ENCODE measurements at places on chromosomes 12 and 14.

- no peak for DNase-seq
Measured at GRCh38 chr14:61663312-61663979, 31.9 kb upstream of the HIF1A start.

DNA sequence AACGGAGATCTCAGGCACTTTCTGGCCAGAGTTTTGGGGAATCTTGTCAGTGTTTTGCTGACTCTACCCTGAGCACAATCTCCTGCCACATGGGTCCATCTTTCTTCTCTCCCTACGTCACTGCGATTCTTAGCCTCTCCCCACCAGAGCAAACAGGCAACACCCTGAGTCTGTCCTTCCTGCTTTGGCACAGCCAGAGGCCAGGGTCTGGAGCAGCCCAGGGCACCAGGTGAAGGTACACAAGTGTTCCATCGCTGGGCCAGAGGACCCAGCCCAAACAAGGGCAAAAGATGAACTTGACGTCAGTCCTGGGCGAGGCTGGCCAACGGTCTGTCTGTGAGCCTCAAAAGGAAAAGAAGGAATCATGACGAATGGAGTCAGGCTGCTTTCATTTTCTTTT lies 12.7 kb upstream of the CCDC177 start:
- no peak for DNase-seq

DNA sequence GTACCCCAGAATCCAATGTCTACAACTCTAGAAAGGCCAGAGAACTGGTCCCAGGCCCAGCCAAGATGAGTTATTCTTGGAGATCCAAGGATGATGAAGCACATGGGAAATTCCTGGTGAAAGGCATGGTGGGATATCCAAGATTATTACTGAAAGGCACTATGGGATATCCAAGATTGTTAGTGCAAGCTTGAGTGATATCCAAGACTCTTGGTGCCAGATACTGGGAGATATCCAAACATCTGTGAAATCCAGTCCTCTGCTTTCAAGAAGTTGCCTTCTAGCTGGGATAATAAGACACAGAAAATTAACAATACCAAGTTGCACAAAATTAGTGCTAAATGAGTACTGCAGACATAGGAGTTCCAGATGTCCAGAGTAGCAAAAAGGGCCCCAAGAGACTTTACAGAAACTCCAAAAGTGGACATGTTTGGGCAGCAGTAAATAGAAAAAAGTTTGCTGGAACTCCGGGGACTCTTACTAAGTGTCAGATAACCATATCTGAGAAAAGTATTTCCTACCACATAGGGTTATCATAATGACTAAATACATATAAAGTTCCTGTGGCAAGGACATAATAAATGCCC lies 34.6 kb downstream of the PHLDA1 start:
- DNase-seq = no peak

GRCh38 chr14:39055786-39056474 lies 47.1 kb downstream of the SEC23A start:
- no peak for DNase-seq

- DNase-seq = no peak
Measured at GRCh38 chr12:31801872-31802271, 73.1 kb upstream of the AMN1 start.

DNA sequence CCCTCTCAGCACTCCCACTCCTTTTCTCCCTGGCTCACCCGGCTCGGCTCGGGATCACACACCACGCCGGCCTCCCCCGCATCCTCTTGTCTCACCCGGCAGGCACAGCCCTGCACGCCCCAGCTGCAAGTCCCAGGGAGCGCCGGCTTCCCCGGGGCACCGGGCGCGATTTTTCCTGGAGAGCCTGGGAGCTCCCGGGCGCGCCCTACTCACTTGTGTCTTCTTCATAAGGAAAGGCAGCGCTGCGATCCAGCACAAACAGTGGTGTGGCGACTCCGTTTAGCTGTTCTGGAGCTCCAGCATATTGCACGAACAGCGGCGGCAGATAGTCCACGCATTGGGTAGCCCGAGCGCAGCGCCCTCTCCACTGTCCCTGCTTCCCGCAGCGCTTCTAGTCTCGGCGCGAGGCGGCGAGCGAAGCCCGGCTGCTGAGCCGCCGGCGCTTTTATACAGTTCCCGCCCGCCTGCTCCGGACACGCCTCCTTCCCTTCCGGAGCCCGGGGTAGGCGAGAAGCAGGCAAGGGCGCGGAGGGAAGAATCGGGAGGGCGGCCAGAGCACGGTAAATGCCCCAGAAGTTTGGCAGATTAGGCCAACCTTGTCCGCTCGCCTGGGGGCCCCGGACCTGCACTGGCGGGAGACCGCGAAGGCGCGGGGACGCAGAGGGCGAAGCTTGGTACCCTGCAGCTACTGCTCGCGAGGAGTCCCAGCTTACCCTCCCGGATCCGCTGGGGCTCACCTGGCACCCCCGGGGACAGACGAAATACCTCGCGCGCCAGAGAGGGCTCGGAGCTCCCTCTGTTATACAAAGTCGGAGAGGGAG lies at the start of gene KITLG:
Gene KITLG, minus strand, starts transcription at position 421 of the 821 bp plus-strand sequence. Its CDS starts 193 bp downstream, at position 228.
- peak; percentile 65 for DNase-seq

DNA sequence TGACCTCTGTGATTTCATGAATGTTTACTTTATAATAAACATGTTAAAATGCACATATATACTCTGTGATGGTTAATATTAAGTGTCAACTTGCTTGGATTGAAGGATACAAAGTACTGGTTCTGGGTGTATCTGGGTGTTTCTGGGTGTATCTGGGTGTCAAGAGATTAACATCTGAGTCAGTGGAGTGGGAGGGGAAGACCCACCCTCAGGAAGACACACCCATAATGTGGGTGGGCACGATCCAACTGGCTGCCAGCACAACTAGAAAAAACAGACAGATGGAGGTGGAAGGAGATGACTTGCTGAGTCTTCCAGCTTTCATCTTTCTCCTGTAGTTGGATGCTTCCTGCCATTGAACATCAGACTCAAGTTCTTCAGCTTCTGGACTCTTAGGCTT lies 11.9 kb downstream of the NUP37 start:
- DNase-seq = no peak

- DNase-seq = no peak
Measured at GRCh38 chr14:30445011-30445793, 113.8 kb upstream of the G2E3 start.

DNA sequence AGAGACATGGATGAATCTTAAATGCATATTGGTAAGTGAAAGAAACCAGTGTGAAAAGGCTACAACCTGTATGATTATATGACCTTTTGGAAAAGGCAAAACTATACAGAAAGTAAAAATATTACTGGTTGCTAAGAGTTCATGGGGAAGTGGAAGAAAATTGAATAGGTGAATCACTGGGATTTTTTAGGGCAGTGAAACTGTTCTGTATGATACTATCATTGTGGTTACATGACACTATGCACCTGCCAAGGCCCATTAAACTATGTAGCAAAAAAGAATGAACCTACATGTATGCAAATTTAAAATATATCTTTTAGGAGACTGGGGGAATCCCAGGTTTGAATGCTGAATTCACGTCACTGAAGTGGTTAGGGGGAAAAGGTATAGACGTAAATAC lies 12.6 kb upstream of the OR8S1 start:
- no peak for DNase-seq

DNA sequence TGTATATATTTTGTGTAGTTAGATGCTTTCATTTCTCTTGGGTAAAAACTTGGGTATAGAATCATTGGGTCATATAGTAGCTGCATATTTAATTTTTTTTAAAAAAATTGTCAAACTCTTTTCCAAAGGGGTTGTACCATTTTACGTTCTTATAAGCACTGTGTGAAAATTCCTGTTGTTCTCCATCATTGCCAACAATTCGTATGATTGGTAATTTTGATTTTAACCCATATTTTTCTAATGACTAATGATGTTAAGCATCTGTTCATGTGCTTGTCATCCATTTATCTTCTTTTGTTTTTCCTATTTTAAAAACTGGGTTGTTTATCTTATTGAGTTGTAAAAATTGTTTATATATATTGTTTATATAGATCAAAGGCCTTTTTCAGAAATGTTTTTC lies 77.4 kb downstream of the OTOGL start:
- DNase-seq = no peak

DNA sequence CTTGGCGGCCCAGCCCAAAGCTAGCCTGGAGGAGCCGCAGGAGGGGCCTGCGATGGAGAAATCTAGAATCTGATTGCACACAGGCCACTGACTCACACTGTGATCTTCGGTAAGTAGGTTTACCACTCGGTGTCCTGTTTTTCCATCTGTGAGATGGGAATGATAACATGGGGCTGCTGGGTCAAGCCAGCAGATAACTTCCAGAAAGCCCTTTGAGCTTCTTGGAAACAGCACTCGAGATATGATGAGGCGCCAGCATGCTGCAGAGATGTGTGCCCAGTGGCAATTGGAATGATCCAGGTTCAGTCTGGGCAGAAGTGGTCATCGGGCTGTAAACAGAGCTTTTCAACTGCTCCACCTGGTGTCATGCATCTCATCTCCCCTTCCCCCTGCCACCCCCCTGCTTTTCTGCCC lies 771.3 kb upstream of the TBX3 start:
- no peak for DNase-seq

DNA sequence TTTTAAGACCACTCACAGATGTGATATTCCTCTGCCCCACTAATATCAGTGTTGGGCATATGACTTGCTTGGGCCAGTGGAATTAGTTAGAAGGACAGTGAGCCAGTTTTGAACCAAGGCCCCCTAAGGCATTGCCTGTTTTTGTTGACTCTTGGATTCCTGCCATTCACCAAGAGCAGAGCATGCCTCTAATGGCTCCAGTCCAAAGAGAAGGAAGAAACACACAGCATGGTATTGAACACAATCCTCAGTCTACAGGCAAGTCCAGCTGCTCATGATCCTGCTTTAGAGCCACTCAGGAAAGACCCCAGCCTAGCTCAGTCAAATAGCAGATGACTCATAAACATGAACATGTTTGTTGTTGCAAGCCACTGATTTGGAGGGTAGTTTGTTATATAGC lies 1201.5 kb downstream of the BCL11B start:
- DNase-seq = no peak

DNA sequence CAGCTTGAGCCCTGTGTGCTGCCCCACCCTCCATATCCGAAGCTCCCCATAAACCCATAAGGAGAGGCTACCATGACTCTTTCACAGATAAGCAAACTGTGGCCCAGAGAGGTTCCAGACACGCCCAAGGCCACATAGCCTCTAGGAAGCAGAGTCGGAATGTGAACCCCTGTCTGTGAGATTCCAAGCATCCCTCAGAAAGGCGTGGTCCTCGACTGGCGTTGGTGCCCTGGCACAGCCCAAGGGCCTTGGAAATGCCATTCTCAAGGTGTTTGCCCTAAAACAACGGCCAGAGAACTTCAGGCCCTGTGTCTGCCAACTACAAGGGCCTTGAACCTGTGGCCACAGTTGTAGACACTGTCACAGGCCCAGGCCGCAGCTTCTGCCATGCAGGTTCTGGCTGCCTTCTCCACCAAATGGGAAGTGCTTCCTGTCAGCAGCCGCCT lies 8.5 kb upstream of the DIO3 start:
- DNase-seq = no peak

- DNase-seq = no peak
Measured at GRCh38 chr12:75816897-75817296, 214.7 kb downstream of the PHLDA1 start.

GRCh38 chr14:38122241-38122640 lies 85.5 kb upstream of the SSTR1 start:
- DNase-seq = no peak

GRCh38 chr12:126397660-126398059 lies 1332.4 kb downstream of the AACS start:
- no peak for DNase-seq

DNA sequence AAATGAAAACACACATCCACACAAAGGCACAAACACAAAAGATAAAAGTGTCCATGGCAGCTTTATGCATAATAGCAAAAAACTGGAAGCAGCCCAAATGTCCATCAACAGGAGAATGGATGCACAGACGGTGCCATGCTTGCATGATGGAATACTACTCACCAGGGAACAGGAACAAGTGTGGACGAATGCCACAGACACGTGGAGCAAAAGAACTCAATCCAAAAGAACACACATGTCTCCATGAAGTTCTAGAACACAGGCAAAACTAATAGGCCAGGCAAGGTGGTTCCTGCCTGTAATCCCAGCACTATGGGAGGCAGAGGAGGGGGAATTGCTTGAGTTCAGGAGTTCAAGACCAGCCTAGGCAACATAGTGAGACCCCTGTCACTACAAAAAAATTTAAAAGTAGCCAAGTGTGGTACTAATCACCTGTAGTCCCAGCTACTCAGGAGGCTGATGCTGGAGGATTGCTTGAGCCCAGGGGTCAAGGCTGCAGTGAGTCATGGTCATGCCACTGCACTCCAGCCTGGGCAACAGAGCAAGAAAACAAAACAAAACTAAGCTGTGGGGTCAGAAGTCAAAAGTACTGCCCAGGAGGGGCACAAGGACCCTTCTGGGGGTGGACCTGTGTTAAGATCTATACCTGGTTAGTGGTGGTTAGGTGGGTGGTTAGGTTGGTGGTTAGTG lies 7.3 kb upstream of the TMEM119 start:
- DNase-seq = no peak

- DNase-seq = no peak
Measured at GRCh38 chr12:101256266-101256665, 23.6 kb upstream of the UTP20 start.

DNA sequence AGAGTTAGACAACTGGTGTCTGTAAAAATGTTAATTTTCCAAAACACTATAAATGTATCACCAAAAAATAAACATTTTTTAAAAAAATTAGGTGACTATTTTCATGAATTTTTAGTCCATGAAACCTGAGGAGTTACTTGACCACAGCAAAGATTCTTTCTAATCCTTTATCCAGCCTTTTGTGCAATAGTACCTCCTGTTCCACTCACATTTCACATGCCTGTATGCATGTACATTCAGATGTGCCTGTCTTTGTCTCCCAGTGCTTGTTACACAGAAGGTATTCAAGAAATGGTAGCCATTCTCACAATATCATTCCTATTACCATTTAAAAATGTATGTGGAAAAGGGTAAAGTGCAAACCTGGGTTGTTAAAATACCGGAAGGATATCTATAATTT lies 857.0 kb downstream of the DIO2 start:
- no peak for DNase-seq

GRCh38 chr12:75819512-75819911 lies 212.1 kb downstream of the PHLDA1 start:
- no peak for DNase-seq

GRCh38 chr14:34172550-34173368 lies 221.9 kb upstream of the EGLN3 start:
- no peak for DNase-seq

GRCh38 chr12:27906127-27906500 lies 66.4 kb downstream of the PTHLH start:
- no peak for DNase-seq
